ENCODE measurements at places on chromosomes 12 and 14.
A peak's percentile ranks its signal among the peaks of the same experiment; 100 is the strongest.

- no peak for DNase-seq
Measured at GRCh38 chr14:59803052-59803540, 67.5 kb downstream of the RTN1 start.

GRCh38 chr14:53880761-53881160, 75.9 kb downstream of the BMP4 start:
- DNase-seq = no peak

GRCh38 chr14:67526676-67527459, 6.2 kb upstream of the PLEKHH1 start:
- DNase-seq = peak; percentile 33

GRCh38 chr14:40414386-40414785, 982.2 kb upstream of the FBXO33 start:
- DNase-seq = no peak

GRCh38 chr12:99151744-99152143, 495.8 kb upstream of the GARIN6 start:
- DNase-seq = no peak

DNA sequence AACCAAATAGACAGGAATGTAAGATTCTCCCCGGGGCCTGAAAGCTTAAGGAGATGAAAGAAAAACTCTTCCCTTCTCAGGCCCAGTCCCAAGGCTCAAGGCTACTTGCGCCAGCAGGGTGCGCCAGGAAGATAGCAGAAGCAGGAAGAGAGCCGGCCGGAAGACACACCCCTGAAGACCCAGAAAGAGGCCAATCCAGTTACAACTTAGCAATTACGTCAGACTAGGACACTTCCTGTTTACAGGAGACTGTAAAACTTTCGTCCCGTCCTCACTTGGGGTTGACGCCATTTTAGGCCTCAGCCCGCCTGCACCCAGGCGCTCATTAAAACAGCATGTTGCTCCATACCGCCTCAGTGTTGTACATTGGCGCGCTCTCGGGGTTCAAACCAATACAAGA, 9.4 kb downstream of the COX16 start:
- DNase-seq = no peak

GRCh38 chr12:124555168-124556073, 12.0 kb downstream of the NCOR2 start:
- DNase-seq = no peak

DNA sequence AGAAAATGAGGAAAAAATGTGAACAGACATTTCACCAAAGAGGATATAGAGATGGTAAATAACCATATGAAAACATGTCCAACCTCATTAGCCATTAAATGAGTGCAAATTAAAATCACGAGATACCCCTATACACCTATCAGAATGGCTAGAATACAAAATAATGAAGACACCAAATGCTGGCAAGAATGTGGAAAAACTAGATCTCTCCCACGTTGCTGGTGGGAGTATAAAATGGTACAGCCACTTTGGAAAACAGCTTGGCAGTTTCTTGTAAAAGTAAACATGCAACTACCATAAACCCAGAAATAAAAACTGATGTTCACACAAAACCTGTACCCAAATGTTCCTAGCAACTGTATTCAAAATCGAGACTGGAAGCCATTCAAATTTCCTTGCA, 38.3 kb upstream of the TCL1B start:
- DNase-seq = no peak

GRCh38 chr12:54653025-54653424, 4.9 kb upstream of the DCD start:
- DNase-seq = no peak

GRCh38 chr12:20411345-20411744, 43.0 kb downstream of the PDE3A start:
- no peak for DNase-seq

DNA sequence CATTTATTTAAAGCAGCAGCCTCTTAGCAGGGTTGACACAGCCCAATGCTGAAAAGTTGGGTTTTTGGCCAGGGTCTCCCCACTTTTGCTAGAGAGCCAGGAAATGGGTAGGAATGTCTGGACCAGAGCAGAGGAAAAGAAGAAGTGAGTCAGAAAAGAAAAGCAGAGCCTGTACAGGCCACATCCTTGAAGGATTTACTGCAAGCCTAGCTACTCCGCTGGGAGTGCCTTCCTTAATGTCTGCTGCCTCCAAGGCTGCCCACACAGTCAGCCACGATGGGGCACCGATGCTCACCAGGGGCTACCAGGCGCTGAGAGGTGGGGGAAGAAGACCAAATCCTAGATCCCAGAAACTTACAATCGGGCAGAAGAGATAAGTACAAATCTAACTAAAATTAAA, 139.2 kb downstream of the C12orf75 start:
- no peak for DNase-seq

- no peak for DNase-seq
Measured at GRCh38 chr12:7146906-7147305, 16.7 kb downstream of the CLSTN3 start.

GRCh38 chr14:72714094-72714493, 179.8 kb downstream of the DPF3 start:
- DNase-seq = no peak

- no peak for DNase-seq
Measured at GRCh38 chr14:95355422-95355821, 35.7 kb upstream of the CLMN start.

DNA sequence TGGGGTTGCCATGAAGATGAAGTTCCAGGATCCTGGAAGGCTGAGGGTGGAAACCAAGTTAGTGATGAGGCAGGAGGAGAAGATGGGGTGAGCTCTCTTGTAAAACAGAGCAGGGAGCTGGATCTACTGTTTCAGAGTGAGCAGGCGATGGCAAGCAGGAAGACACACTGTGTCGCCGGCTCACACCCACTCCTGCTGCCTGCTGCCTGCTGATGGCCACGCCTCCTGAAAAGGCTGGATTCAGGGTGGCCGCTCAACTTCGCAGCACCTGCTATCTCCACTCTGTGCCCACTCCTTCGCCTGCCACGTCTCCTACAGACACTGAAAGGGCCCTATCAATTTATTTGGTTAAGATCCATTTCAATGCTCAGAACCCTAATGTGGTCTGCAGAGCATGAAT, 96.1 kb downstream of the RBM19 start:
- no peak for DNase-seq

DNA sequence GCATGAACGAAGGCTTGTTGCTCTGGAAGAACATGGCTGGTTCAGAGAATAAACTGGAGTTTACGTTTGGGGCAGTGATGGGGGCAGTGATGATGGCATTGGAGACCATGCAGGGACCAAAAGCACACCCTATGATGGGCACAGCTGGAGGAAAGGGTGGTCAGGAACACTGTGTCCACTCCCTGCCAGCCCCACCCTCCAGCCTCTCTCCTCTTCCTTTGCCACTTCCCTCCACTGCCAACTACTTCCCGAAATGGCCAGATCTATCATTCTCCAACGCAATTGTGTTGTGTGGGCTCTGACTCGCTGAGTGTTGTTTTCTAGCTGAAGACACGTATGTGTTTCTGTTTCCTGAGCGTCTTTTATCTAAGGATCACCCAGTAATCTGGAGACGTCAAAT, 39.3 kb upstream of the GSG1 start:
- no peak for DNase-seq

- DNase-seq = no peak
Measured at GRCh38 chr12:127035011-127035879, 1231.7 kb upstream of the TMEM132C start.

DNA sequence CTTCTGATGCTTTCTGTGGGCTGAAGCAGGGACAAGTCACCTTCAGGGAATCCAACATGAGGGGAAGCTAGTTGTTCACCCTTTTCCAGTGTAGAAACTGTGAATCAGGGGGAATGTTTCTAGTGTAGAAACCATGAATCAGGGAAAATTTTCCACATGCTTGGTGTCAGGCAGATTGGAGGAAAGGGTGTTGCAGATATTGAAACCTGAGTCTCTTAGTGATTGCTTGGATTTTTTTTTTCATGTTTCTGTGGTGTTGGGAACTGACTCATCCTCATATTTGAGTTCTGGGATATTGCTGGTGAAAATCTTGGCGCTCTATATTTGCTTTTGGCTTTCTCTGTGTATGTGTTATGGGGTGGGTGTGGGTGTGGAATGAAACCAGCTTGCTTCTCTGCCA, 144.5 kb upstream of the FBXO33 start:
- no peak for DNase-seq

DNA sequence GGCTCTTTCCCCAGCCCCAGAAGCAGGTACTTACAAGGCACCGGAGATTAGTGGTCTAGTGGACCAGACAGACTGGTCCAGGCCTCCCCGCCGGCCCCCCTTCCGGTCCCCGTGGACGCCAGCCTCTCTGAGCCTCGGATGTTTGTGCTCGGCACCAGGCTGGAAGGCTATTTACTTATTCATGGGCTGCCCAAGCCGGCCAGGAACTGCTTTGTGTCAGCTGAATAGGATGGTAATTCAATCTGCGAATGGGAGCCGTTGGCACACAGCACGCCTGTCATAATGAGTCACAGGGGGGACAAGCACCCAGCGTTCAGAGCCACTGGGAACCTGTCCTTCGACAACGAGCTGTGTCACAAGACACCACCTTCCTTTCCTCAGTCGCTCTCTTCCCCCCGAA, 82.3 kb downstream of the RIMBP2 start:
- DNase-seq = no peak

- DNase-seq = no peak
Measured at GRCh38 chr14:59254911-59255545, 66.6 kb downstream of the DAAM1 start.

- DNase-seq = no peak
Measured at GRCh38 chr14:41482861-41483260, 123.8 kb upstream of the LRFN5 start.

DNA sequence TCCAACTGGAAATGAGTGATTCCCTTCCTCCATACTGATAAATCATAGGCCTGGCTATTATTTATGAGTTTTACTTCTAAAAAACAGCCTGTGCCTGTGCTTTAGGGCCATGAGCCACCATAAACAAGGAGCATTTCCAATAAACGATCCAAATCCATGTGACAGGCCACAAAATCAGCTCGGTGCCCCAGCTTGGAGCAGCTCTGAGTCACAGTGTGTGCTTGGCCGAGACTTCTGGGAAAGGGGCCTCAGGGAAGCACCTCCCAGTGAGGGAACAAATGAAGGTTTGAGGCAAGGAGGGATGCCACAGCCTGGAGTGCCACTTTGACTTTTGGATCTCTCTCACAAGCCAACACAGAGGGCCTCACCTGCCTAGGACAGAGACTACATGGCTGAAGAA, 190.4 kb downstream of the NTF3 start:
- DNase-seq = no peak

- no peak for DNase-seq
Measured at GRCh38 chr14:91264151-91265150, 19.9 kb upstream of the GPR68 start.

DNA sequence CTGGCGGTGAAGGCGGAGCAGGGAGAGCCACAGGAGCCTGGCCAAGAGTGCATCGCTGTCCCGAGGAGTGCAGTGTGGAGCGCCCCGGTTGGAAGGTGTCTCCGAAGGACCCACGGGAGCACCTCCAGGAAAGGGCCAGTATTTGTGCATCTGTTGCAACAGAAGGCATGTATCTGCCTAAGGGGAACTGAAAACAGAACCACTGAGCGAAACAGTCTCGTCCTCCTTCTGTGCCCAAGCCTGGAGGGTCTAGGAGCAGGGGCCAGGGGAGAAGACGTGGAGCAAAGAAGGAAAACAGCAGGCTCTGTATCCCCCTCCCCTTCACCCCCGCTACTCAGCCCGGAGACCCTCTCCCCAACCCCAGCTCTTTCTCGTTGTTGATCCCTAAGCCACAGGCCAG, 5.3 kb upstream of the LRRC10 start:
- no peak for DNase-seq

DNA sequence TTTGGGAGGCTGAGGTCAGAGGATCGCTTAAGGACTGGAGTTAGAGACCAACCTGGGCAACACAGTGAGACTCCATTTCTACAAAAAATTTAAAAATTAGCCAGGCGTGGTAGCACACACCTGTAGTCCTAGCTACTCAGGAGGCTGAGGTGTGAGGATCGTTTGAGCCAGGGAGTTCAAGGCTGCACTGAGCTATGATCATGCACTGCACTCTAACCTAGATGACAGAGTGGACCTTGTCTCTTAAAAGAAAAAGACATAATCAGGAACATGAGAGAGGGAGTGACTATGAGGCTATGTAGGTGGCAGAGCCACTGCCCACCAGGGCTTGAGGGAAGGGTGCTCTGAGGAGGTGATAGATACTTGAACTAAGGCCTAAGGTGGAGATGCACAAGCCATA, 49.2 kb upstream of the PLXNC1 start:
- DNase-seq = no peak

DNA sequence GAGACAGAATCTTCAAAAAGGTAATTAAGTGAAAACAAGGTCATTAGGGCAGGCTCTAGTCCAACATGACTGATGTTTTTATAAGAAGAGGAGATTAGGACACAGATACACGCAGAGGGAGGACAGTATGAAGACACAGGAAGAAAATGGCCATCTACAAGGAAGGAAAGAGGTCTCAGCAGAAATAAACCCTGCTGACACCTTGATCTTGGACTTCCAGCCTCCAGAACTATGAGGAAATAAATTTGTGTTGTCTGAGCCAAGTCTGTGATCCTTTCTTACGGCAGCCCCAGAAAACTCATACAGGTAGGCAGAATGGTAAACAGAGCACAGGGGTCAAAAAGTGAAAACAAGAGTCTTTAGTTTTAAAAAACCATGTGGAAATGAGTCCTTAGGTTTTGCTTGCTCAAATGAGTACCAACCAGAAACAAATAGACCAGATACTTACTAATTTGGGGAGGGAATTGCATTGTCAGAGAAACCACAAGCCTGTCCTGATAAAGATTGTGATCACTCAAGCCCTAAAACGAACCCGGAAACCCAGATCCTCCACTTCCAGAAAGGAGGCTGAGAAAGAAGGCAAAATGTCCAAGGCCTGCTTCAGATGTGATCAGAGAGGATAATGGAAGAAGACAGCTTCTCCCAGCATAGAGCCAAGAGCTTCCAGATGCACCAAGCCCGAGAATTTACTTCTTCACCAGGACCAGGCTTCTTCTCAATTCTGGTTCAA, 93.9 kb downstream of the DUSP6 start:
- DNase-seq = no peak

DNA sequence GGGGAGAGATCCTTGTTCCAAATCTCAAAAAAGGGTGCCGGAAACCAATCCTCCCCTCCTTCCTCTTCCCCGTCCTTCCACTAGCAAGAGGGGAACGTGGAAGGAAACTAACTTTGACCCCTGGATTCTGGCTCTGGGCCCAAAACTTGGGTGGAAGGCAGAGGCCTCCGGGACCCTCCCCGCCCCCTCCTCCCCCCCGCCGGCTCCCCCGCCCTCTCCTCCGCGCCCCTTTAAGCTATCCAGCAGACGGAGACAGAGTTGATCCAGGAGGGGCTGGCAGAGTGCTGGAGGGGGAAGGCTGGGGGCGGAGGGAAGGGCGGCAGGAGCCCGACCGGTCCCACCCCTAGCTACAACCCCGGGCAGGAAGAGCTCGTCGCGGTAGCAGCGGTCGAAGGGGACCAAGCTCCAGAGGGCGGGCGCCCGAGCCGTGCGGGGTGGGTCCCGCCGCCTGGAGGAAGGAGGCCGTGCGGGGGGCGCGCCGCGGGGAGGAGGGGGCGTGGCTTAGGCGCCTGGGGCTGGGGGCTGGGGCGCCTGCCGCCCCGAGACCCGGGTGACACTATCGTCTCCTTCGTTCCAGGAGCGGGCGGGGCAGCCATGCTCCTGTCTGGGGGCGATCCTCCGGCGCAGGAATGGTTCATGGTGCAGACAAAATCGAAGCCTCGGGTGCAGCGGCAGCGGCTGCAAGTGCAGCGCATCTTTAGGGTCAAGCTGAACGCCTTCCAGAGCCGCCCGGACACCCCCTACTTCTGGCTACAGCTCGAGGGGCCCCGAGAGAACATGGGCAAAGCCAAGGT, at the start of gene NYNRIN:
Gene NYNRIN (plus strand): TSS at position 351 of the 794 bp plus-strand sequence. CDS start 244 bp downstream, at position 595.
- DNase-seq = no peak
